Panc1 (cell line): ENCODE measurements at places on chromosomes 3 and 15. TPM values are rescaled to one million over a fixed set of nuclear protein-coding genes. Genes with fewer than 3 reads are reported as not detected.

Gene MME
- 1.6 TPM for total RNA-seq

- DNase-seq, result no peak
These were observed 874.7 kb upstream of the GBE1 start for GRCh38 chr3:82636177-82636576.

DNA sequence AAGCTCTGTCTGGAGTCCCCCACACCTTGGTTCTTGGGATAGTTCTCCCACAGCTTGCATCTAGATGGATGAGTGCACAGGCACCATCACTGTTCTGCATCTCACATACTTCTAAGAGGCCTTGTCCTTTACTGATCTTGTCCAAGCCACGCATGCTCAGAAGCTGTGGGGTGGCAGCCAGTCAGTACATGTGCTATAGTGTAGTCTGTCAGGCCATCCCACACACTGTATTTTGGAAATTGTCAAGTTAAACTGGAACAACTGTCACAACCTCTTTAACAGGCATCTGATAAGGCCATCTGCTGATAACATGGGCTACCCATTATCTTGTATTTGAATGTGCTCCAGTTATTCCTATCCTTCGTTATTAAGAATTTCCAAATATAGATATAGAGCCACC, 296.5 kb upstream of the AZI2 start:
- no peak for DNase-seq

- DNase-seq, result no peak
These were observed 104.7 kb downstream of the GAP43 start for GRCh38 chr3:115728013-115728412.

GRCh38 chr15:78537266-78537905, 2.9 kb upstream of the PSMA4 start:
- DNase-seq, result no peak
